Caco-2 (cell line): ENCODE measurements at places on chromosomes 6 and 20.
A peak's percentile ranks its signal among the peaks of the same experiment; 100 is the strongest.

- DNase-seq, result no peak
Measured at GRCh38 chr20:49319208-49319809, 41.5 kb upstream of the ZNFX1 start.

DNA sequence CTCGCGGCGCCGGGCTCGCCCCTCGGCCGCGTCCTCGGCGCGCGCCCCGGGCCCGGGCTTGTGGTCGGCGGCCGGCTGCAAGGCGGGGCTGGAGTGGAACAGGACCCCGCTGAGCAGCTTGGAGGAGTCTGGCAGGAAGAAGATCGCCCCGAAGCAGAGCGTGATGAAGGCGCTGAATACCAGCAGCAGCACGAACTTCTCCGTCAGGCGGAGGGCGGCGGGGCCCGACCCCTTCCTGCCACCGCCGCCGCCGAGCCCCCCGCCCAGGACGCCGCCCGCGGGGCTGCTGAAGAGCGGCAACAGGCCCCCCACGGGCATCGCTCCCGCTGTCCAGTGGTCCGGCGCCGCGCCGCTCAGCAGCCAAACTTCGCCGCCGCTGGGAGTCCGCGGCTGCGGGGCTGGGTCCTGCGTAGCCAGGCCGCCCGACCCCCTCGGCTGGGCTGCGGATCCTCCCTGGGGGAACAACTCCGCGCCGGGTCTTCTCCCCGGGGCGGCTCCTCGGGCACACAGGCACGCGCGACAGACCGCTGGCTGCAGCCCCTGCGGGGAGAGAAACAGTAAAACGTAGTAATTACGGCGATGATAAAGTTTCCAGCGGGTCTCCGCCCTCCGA is 707 bp downstream of the MAN1A1 start:
- DNase-seq, result no peak

- DNase-seq, result no peak
Measured at GRCh38 chr20:32632461-32633354, 41.0 kb downstream of the C20orf203 start.

- DNase-seq, result no peak
Measured at GRCh38 chr6:11789744-11790143, 11.1 kb upstream of the ADTRP start.

GRCh38 chr6:26224940-26225847 is 138.0 kb downstream of the HFE start:
- no peak for DNase-seq

DNA sequence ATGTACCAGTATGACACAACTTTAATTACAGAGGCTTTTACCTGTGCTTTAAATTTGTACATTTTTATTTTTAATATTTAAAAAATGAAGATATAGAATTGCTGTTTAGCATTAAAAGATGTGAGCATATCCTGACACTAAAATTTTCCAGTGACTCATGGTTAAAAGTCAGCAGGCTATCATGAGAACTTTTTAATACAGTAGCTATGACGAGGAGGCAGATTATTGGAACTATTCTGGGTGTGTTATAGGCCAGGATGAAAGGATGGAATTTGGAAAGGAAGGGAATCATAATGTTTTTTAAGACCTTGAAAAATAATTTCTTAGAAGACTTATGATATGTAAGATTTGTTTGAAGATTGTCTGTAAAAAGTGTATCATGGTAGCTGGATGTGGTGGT is 91.0 kb downstream of the GFRA4 start:
- DNase-seq, result no peak

DNA sequence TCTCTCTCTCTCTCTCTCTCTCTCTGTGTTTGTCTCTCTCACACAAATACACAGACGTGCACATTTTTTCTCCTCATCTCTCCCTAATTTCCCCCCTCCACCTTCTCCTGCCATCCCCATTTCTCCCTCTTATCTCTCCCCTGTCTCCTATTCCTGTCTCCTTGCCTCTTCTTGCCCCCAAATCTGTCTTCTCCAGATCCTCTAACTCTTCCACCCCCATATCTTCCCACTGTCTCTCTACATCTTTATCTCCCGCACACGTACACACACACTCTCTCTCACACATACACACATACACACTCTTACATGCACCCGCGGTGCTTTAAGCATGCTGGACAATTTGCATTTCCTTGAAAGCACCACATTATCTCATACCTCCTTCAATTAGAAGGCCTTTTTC is 15.9 kb downstream of the KIZ start:
- DNase-seq, result no peak

DNA sequence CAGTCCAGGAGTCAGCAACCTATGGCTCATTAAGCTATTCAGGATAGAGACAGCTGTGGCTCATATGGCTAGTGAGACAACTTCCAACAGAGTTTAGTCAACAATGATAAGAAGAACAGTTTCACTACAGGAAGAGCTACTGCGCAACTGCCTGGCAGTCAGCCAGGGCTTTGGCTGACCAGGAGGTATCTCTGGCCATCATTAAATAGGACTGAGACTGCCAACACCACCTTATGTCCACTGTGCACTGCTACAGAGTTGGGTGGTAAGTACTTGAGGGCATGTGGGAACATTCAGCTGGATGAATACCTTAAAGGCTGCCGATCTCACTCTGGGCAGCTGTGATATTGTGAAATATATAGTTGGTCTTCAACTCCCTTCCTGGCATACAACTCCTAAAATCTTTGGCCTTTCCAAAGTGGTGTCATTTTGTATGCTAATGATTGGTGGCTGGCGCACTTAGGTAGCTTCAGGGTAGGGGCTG is 52.2 kb upstream of the FAM83C start:
- DNase-seq, result no peak

DNA sequence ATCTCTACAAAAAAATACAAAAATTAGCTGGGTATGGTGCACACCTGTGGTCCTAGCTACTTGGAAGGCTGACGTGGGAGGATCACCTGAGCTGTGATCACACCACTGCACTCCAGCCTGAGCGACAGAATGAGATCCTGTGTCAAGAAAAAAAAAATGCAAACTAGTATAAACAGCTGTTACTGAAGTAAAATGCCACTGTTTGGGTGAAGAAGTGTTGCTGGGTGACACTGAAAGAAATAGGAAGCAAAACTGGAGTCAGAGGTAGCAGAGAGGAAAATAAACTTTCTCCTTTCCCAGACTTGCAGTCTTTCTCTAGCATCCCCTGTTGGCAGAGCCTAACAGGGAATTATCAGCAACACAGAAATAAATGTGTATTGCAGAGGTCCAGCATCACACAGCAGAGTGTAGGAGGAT is 241.2 kb upstream of the PREP start:
- no peak for DNase-seq

GRCh38 chr6:113699239-113699638 is 157.9 kb upstream of the MARCKS start:
- DNase-seq, result no peak

DNA sequence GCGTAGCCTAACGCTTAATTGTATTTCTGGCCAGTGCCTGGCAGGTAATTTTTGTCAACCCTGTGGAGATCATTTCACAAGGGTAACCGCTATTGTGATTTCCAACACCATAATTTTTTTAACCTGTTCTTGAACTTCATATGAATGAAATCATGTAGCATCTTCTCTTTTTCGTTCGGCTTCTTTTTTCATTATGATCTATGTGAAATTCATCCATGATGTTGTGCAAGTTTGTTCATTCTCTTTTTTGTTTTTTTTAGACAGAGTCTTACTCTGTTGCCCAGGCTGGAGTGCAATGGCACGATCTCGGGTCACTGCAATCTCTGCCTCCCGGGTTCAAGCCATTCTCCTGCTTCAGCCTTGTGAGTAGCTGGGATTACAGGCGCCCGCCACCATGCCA is 42.5 kb upstream of the TGM3 start:
- no peak for DNase-seq

GRCh38 chr6:124002377-124003081 is 198.9 kb downstream of the NKAIN2 start:
- DNase-seq, result no peak

DNA sequence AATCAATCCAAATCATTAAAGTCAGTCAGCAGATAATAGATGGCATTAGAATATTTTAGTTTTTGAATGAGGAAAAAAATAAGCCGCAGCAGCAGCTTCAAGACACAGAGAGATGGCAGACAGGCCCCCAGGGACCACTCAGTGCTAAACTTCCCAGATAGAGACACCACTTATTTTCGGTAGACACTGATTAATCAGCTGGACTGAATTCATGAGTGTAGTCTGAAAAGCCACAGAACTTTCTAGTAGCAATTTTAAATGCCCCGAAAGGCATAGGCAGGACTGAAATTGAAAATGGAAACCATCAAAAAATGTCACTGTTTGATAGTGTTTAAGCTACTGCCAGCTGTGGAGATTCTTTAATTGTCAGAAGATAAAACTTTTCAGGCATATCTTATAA is 3.1 kb upstream of the CLDN20 start:
- DNase-seq, result no peak

- no peak for DNase-seq
Measured at GRCh38 chr6:19759117-19759880, 77.9 kb upstream of the ID4 start.

- DNase-seq, result no peak
Measured at GRCh38 chr6:20711518-20711917, 177.3 kb downstream of the CDKAL1 start.

DNA sequence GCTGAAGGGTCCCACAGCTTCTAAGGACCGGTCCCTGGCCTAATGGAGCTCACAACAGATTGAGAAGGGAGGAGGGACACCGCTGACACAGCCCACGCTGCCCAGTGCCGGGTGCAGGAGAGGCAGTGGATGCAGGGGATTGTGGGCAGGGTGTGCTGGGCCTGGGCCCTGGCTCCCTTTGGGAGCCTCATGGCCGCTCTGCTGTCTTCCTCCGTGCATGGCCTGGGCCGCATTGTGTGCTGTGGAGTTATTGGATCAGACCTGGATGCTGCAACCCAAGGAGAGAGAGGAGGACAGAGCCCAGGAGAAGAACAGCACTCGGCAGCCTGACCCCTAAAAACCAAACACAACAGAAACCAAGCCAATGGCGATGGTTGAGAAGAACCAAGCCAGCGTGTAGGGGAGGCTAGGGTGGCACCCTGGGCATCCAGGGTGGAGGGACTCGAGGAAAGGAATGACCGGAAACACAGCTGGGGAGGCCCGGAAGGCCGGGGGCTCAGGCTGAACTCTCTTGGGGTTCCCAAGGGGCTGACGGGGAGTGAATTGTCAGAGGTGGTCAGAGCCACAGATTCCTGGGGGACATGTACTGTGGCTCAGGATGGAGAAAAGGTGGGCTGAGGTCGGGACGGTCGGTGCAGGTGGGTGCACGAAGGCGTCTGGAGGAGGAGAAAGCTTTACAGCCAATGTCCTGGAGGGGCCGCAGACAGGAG is 41.0 kb downstream of the ERMARD start:
- no peak for DNase-seq

DNA sequence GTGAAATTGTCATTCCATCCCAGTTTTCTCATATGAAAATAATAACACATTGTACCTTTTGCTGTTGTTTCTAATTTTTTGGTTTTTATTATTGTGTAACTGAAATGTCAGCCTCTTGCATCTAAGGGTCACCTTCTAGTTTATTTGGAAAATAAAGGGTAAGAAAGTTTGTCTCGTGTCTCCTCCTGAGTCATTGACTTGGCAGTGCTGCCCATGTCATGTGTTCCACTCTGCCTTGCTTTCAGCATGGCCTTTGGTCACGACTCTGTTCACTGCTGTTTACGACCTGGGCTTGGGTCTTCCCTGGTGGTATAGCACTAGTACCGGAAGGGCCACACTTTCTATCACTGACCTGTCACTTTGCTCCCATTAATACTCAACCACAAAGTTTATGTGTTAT is 171.4 kb upstream of the RSPO3 start:
- DNase-seq, result no peak

DNA sequence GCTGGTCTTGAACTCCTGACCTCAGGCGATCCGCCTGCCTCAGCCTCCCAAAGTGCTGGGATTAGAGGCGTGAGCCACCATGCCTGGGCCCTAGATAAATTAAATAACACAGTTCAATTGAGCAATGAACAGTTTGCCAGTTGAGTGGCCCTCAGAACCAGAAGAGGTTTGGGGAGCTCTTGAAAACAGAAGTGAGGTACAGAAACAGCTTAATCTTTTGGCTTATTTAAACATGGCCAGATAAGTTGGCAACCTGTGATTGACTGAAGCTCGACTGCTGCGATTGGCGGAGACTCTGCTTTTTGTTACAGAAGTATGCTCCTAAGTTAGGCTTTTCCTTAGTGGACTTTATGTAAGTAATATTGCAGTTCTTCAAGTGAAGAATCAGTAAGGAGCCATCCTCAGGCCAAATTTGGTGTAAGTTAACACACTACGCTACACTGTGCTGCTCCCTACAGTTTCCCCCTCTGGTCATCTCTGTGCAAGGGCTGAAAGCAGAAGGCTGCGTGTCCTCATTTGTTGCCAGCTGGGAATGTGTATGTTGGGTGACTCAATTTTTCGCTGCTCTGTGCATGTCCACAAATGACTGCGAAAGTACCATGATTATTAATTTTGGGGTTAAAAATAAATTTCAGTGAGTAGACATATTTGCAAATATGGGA is 9.8 kb downstream of the XRN2 start:
- no peak for DNase-seq

GRCh38 chr6:1311400-1312202 is at the start of gene FOXQ1:
FOXQ1 (plus strand) TSS chr6:1312098; CDS start chr6:1312705, 607 bp downstream.
- DNase-seq, result peak; percentile 98

DNA sequence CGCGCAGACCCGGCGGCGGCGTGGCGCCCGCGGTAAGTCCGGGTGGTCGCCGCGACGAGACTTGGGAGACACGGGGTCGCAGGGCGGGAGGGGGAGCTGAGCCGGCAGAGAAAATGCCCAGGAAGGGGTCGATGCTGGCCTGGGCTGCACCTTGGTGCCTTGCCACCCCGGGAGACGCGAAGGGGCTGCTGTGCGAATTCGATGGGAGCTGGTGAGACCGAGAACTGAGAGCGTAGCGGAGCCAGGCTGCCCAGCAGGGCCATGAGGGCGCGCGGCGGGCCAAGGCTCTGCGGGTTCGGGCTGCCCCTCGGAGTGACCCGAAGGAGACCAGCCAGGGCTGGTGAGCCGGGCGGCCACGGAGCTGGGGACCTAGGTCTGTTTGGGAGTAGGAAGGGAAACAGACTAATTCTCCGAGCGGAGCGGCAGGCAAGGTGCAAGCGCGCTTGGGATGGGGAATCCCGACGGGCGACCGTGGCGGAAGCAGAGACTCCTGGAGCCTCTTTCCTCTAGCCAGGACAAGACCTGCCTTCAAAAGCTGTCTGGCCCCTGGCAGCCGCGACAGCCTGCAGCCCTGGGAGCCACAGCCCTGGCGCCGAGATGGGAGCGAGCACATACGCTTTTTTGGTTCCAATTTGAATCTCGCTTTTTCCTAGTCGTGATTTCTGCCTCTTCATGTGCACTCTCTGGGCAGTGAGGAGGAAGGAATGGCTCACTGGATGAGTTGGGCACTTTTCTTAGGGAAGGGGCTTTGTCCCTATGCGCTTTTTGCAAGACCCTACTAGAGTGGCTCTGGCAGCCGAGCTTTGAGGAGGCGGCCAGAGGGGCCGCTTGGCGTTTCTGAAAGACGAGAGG is 691 bp downstream of the SYNDIG1 start:
- DNase-seq, result no peak
